ENCODE measurements at places on chromosomes 7 and 10.

GRCh38 chr10:28471652-28472050 is 61.3 kb upstream of the WAC start:
- no peak for DNase-seq

- DNase-seq = no peak
Measured at GRCh38 chr7:96045919-96046318, 273.6 kb downstream of the DYNC1I1 start.

GRCh38 chr7:1662767-1663166 is 7.3 kb upstream of the ELFN1 start:
- no peak for DNase-seq

DNA sequence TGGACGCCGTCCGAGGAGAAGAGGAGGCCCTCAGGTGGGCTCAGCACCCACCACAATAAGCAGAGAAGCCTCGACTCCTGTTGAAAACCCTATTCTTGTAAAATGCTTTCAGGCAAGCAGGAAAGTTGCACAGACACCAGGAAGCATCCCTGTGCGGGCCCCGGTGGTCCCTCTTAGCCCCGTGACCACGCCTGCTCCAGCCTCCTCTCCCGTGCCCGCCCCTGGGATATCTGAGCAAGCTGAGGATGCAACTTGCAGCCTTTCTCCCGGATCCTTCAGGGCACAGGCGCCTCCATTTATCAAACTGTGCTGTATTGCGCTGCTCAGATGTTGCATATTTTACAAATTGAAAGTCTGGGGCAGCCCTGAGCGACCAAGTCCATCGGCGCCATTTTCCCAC is 72.7 kb downstream of the CFAP46 start:
- DNase-seq = no peak

DNA sequence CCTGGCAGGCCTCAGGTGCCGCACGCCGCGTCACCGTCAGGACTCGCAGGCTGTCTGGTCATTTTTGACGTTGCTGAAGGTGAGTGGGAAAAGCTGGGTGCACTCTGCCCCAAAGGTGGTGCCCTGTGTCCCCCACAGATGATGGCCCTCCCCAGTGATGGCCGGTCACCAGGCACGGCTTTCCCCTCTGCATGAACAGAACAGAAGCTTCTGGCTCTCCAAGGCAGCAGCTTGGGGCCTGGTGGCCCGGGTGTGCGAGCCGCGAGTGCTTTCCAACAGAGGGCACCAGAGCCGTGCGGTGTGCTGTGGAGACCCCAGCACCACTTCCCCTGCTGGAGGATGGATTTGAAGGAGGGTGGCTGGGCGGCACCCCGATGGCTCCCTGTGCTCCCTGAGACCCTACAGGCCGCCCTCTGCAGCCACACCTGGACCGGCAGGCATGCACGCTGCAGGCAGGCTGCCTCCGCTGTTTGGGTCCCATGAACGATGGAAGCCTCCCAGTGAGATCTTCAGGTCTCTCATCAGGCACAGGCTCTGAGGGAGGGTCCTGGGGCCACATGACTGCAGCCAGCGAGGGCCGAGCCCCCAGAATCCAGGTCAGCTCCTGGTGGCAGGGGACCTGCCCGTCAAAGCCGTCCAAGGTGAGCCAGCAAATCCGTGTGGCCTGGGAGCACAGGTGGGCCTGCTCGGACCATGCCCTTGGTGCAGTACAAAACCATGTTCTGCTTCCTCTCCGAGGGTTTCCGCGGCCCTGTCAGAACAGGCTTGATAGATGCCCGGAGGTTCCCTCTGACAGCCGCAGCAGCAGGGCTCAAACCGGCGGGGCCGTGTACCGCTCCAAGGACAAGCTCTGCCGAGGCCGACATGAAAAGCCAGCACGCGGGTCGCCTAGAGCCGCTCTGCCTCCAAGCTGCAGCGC is 195.4 kb downstream of the EBF3 start:
- DNase-seq = no peak

GRCh38 chr7:159177284-159177953 is 32.8 kb upstream of the VIPR2 start:
- no peak for DNase-seq

DNA sequence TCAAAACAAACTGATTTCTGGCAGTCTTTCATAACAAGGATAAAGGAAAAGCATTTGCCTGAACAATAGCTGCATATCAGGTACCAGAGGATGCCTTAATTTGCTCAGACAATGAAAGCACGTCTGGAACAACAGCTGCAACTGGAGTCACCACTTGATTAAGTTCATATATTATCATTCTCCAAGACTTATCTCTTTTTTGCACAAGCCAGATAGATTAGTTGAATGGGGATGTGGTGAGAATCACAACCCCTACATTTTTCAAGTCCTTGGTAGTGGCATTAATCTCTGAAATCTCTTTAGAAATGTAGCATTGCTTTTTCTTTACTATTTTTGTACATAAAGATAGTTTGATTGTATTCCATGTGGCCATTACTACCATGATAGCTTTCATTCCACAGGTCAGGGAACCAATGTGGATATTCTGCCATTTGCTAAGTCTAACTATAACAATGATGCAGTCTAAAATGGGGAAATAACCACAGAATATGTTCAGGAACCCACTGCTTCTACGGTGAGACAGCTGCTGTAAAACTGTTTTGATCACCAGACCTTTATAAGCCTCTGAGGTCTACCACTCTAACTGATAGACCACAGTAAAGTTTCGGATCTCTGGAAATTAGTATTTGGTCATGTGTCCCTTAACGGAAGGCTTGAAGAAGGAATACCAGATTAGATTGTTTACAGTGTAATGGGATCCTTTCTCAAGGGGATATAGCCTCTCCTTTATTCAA is 1176.2 kb downstream of the DNAJB9 start:
- DNase-seq = no peak

GRCh38 chr10:75294518-75294865 is 58.7 kb upstream of the COMTD1 start:
- no peak for DNase-seq

GRCh38 chr7:128000048-128000447 is 31.2 kb downstream of the LRRC4 start:
- DNase-seq = no peak

DNA sequence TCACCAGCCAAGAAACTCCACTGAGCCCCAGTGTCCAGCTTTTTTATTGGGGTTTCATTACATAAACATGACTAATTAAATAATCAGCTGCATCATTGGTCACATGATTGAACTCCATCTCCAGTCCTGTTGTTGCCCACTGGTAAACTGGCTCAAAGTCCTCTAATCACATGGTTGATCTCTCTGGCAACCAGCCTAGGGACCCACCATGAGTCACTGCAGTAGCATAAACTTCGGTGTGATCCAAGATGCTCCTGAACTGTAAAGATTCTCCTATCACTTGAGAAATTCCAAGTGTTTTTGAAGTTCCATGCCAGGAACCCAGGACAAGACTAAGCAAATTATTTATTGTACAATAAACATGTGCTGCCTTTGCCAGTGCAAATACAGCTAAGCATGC is 130.4 kb upstream of the AUTS2 start:
- peak; percentile 2 for DNase-seq

- DNase-seq = no peak
Measured at GRCh38 chr7:30147785-30148184, 13.0 kb downstream of the MTURN start.

- DNase-seq = no peak
Measured at GRCh38 chr10:17237149-17237527, 9.1 kb downstream of the VIM start.

GRCh38 chr7:822692-823276 is 9.5 kb upstream of the SUN1 start:
- no peak for DNase-seq

- DNase-seq = peak; percentile 42
Measured at GRCh38 chr10:123637326-123637880, 28.8 kb upstream of the GPR26 start.

- peak; percentile 36 for DNase-seq
Measured at GRCh38 chr7:88758381-88759229, 895 bp upstream of the ZNF804B start.

DNA sequence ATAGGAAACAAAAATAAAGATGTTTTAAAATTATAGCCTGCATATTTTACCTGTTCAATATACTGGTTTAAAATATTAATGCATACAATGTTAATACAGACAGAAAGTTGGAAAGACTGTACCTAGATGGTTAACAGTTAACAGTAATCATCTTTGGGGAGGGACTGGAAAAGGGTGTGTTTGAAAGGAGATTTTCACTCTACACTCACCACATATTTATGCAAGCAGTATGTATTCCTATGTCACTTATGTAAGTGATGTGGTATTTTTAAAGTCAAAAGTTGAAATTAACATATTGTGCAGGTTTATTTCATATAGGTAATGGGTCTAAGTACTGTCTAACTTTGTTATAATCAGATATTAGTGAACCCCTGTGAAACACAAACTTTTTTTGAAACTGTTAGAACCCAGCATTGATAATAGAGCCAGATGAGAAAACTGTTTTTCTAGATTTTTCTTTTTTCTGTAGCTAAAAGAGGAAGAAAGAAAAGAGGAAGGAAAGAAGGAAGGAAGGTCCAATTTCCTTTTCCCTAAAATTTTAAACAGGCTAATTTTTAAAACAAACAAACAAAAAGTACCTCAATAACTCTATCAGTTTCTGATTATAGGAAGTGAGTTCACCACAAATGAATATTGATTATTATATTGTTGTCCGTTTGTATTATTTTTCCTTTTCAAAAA is 9.0 kb upstream of the STARD3NL start:
- no peak for DNase-seq

GRCh38 chr7:35424869-35425495 is 171.1 kb upstream of the TBX20 start:
- peak; percentile 42 for DNase-seq

- DNase-seq = no peak
Measured at GRCh38 chr10:98509745-98510144, 63.0 kb upstream of the HPS1 start.

DNA sequence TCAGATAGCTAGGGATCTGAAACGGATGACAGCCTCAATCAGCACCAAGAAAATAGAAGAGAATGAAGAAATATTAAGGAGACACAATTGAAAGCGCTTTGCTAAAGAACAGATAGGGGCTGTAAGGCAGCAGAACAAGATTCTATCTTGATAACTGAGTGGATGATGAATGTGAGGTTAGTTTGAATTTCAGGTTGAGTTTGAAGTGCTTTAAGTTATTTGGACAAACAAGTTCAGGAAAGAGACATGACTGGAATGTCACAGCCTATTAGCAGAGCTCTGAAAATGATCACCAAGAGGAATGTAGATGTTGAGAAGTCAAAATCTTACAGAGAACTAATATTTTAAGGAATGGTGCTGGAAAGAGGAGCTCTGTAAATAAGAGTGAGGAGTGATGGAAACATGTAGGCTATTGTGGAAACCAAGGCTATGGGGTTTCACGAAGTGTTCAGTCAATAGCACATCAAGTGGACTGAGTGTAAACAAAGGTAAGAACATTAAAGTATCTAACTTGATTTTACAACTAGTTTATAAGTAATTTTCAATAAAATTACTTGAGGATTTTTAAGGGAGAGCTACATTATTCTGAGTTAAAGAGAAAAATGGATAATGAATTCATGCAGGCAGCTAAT is 61.6 kb downstream of the MEST start:
- no peak for DNase-seq

GRCh38 chr10:59508296-59508695 is 145.9 kb upstream of the FAM13C start:
- DNase-seq = no peak

DNA sequence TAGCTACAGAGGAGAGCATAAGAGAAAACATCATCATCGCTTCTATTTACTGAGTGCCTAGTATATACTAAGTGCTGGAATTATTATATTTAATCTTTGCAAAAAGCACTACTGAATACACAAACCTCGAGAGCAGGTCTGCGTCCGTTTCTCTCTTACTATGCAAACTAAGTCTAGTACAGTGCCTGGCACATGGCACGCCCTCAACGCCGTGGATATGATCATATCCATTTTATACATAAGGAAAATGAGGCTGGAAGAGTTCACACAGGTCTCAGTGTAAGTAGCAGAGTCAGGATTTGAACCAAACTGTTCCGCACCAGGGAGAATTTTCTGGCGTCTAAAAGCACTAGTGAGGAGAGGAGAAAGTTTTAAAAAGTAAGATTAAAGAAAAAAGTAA is 17.6 kb downstream of the MXI1 start:
- no peak for DNase-seq

DNA sequence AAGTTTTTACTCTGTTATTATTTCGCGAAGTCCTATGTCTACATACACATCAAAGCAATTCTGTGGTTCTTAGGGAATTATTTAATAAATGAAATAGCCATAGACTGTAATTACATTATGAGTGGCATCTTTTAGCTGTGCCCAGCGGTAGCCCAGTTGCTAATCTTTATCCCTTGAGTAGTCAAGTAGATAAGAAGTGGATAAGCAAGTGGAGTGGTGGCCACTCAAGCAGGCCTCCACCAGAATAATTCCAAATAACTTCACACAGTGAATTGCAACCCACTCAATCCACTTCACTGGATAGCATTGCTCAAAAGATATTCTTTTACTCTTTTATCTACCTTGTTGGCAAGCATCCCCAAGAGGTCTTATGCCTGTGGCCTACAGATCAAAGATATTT is 349.7 kb downstream of the AUTS2 start:
- DNase-seq = no peak

DNA sequence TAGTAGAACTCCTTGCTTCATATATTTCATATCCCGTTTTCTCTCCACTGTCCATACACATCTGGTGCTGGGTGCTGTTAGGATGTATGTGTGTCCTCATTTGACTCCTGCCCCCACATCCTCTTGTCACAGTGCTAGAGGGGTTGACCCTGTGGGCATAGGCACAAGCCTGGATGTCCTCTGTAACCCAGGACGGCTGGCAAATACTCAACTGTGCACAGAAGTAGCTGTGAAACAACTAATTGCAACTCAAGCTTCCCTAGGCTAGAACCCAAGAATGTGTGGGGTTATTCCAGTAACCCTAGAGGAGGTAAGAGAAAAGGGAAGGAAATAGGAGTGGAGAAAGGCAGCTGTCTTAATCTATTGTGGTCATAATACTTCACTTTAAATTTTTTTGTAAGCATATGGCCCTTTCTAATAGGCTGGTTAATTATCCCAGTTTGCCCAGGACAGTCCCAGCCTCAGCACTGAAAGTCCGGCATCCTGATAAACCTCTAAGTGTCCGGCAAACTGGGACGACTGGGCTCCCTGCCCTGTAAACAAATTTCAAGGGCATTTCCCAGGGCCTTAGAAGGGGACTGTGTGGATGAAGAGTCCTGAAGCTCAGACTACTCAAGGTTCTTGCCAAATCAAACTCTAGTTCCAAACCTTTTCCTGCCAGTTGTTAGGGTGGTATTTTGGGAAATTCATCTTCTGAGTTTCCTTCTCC is 283.2 kb upstream of the CELF2 start:
- no peak for DNase-seq

DNA sequence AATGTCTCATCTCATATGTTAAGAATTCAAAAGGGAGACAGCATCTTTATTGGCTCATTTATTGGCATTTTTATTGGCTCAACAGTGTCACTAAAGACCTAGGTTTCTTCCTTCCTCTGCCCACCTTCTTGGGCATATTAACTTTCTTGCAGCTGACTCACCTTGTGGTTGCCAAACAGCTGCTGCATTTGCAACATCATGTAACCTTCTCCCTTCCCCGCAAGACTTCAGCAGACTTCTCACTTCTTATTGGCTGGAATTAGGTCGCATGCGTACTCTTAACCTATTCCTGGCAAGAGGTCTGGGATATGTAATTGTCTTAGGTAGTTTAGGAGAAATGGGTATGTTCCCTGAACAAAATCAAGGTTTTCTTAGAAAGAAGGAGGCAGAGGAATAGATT is 263.2 kb downstream of the POU6F2 start:
- DNase-seq = no peak

All from fibroblast of skin of scalp (primary cell).